ENCODE measurements at places on chromosomes 2 and 18.
A peak's percentile ranks its signal among the peaks of the same experiment; 100 is the strongest.

GRCh38 chr2:2683606-2684224 lies 352.6 kb upstream of the MYT1L start:
- DNase-seq: no peak

DNA sequence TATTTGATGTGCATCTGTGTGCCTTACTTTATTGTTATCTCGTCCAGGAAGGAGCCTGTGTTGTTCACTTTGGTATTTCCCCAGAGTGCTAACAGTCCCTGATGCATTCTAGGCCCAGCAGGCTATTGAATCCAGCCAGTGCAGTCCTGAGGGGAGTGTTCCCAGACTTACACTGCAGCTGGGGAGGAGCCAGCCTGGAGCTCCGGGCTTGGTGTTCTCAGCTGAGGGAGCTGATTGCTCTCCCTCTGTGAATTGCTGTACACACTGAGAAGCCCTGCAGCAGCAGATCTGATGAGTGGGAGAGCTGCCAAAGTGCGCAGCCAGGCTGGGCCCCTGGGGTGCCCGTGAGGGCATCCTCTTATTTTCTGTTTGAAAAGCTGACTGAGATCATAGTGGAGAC lies 159.2 kb downstream of the GALNT3 start:
- DNase-seq: peak; percentile 35

GRCh38 chr18:74146756-74147155 lies 878 bp downstream of the FBXO15 start:
- DNase-seq: no peak

GRCh38 chr2:38925982-38926381 lies 36.3 kb downstream of the ARHGEF33 start:
- DNase-seq: no peak

DNA sequence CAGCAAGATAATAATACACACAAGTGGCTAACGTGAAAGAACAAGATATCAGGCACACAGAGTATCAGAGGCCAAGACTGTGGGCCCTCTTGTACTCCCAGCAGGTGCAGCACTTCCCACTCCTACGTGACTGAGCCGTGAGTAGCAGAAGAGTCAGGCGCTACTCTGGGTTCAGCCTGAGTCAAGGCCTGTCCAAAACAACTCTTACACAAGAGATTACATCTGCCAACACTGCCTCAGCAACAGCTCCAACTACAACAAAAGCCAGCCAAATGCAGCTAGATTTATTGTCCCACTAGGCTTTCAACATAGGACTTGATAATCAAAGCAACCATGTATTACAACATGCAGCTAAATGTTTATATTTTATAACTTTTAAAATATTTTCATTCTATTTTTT lies 56.2 kb downstream of the ITSN2 start:
- no peak for DNase-seq

GRCh38 chr18:10475276-10475653 lies 20.8 kb downstream of the APCDD1 start:
- DNase-seq: no peak

DNA sequence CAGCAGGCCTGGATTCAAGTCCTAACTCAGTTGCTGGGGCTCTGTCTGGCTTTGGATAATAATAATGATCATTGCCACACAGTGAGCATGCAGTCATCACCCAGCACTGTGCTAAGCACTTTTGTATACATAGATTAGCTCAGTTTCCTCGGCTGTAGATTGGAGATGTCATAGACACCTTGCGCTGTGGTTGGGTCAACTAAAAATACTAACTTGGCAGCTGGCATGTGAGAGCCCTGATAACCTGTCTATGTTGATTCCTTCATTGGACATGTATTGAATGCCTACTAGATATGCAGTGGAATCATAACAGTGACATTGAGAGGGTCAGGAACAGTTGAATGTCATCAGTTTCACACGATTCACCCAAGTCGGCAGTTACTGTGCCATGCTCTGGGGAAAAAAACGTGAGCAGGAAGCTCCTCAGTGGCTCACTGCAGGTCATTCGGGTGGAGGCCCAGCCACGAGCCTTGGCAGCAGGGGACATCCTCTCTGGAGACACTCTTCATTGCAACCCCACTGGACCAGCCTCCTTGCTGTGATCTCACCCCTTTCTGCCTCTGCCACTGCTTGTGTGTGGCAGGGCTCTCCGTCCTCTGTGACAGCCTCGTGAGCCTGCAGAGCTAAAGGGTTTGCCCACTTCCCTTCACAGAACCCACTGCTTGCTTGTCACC lies 85.3 kb downstream of the NPAS2 start:
- no peak for DNase-seq

DNA sequence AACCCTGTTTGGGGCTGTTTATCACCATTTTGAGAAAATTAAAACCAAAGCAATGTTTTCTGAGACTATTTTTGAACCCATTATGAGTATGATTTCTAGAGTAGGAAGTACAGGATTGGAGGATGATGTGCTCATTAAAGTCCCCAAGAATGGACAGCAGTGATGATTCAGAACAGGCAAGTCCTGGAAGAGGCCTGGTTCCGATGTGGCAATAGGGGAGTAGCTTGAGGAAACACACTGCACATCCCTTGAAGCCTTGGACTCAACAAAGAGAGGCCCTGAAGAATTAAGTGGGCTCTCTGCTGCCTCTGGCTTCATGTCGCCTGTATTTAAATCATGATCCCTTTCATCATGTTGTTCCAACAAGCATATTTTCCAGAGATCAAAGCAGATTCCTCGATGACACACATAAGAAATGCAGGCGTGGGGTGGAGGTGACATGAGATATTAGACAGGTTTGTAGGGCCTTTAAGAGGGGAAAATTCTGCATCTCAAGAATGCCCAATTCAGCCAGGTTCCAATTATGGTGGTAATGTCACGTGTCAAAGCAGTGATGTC lies 242.2 kb downstream of the FHOD3 start:
- DNase-seq: no peak

- no peak for DNase-seq
Measured at GRCh38 chr18:49112664-49113063, 161.9 kb upstream of the SMAD7 start.
